Chondrocyte (in vitro differentiated cells): ENCODE measurements at places on chromosomes 13 and 19. TPM values are rescaled to one million over a fixed set of nuclear protein-coding genes. Genes with fewer than 3 reads are reported as not detected.

Gene HCST
- 0.50 to 1.0 TPM in 2 of 3 replicates, not detected in the other for total RNA-seq

Gene CLN5
- 22.7 to 37.4 TPM (median 27.2 TPM) in 3 replicates for total RNA-seq

- DNase-seq: no peak
These were observed 10.0 kb downstream of the RFX1 start for GRCh38 chr19:13995878-13996765.

DNA sequence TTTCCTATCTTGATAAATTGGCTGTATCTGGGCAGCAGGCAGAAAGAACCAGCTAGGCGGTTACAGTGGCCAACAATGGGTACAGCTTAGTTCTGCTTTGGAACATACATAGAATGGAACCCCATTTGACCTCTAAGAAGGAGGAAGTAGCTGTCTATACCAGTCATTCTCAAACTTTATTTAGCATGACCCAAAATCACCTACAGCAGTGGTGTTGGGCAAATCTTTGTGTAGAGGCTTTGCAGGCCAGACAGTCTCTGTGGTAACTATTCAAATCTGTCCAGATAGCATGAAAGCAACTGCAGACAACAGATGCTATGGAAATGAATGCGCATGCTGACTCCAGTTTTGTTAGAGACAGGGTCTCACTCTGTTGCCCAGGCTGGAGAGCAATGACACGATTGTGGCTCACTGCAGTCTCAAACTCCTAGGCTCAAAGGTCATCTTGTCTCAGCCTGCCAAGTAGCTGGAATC is 12.0 kb upstream of the KCNC3 start:
- no peak for DNase-seq

DNA sequence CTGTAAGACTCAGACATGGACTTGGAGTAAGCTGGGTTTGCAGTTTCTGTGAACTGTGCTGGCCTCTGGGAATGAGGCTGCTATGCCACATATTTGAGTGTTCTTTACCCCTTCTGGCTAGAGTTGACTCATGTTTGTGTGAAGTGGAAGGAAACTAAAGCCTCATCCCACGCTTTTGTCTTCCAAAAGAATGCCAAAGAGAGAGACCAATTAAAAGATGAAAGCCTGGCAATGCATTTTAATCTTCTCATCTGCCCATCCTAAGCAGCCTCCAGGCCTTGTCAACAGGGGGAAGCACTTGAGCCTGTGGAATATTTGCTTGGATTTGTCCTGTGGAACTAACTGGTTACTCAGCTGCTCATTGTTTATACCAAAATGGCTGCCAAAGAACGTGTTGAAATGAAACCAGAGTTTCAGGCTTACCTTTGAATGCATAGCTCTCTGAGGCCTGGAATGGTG is 49.1 kb downstream of the LMO7 start:
- no peak for DNase-seq
